CD8-positive, alpha-beta T cell (primary cell): ENCODE measurements at places on chromosomes 1 and 21.
A peak's percentile ranks its signal among the peaks of the same experiment; 100 is the strongest.

DNA sequence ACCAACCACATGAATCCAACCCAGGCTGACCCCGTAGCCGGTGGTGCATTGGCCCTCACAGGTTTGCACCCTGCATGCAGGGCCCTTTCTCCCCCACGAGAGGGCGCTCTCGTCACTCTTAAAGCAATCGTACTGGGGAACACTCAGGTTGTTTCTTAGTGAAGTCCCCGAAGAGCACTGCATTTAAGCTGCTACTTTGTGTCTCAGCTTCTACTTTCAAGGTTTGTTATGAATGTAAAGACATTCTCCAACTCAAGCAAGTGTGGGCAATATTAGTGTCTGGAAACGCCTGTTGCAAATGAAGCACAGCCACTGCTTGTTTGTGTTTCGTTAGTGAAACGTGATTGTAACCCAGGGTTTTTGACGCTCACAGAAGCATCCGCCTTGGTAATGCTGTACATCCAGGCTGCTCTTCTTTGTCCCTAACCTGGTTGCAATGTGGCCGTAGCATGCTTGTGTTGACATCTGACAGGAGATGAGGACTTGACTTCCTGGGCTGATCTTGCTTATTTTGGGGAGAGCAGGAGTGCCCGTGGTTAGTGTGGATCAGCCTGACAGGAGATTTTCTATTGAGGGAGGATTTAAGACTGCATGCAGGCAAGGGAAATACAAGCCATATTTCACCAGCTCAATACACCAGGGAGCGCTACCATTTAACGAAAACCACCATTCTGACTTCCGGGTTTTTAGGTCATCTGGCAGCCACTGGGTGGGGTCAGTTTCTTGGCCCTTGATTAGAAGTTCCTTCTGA is 79.8 kb downstream of the ST6GALNAC3 start:
- peak; percentile 53 for DNase-seq

DNA sequence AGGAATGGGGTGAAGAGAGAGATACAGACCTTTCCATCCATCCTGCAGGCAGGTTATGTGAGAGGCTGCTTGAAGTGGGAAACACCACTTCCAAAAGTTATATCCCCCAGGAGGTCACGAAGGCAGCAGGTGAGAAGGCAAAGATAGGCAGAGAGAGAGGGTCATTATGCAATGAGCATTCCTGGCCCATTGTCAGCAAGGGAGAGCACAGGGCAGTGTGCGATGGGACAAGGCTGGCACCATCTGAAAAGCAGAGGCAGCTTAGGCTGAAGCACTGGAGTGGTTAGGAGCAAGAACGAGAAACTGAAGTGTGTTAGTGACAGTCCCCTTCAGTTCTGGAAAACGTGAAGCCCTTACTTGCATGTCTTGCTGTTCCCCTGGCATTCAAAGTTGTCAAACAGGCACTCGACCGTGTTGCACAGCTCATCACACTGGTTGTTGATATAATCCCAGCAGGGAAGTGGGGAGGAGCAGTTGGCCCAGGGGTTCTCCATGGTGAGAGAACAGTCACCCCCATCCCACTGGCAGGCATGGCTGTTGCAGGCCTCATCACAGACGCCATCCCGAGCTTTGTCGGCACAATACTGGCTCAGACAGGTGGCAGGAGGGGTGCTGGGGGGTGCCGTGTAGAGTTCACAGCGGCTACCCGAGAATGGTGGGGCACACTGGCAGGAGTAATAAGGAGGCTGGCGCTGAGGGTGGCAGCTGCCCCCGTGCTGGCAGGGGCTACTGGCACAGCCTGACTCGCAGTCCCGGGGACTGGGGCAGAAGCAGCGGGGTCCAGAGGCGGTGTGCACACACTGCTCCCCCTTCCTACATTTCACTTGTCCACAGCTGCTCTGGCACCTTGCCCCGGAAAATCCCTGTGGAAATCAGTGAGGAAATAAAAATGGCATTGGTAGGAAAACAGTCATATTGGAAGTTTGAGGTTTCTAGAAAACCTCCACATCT is 28.9 kb upstream of the ADAM30 start:
- no peak for DNase-seq

DNA sequence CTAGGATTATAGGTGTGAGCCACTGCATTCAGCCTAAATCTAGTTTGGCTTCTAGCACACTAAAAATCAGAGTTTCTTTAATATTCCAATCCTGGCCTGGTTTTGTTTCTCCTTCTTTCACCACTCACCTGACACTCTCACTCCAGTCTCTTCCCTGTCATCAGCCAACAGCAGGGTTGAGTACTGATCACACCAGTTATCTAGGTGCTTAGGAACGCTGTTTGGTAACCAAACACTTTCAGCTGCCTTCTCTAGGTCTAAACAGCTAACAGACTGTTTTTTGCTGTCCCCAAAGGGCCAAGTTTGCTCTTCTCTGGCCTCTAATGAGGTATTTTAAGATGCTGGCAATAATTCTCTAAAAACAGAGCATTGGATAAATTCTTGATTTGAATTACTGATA is 17.7 kb upstream of the FRRS1 start:
- DNase-seq = no peak

DNA sequence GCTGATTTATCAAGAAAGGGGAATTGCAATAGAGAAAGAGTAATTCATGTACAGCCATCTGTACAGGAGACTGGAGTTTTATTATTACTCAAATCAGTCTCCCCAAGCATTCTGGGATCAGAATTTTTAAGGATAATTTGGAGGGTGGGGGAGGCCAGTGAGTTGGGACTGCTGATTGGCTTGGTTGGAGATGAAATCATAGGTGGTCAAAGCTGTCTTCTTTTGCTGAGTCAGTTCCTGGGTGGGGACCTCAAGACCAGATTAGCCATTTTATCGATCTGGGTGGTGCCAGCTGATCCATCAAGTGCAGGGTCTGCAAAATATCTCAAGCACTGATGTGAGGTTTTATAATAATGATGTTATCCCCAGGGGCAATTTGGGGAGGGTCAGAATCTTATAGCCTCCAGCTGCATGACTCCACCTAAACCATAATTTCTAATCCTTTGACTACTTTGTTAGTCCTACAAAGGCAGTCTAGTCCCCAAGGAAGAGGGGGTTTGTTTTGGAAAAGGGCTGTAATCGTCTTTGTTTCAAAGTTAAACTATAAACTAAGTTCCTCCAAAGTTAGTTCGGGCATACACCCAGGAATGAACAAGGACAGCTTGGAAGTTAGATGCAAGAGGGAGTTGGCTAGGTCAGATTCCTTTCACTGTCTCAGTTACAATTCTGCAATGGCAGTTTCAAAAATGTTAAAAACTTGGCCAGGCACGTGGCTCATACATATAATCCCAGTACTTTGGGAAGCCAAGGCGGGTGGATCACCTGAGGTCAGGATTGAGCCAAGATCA is 16.9 kb upstream of the RAB3B start:
- no peak for DNase-seq

- no peak for DNase-seq
These were observed 354.6 kb downstream of the PTPRU start for GRCh38 chr1:29590583-29591565.

GRCh38 chr1:43227143-43227764 is 42.5 kb upstream of the TMEM125 start:
- peak; percentile 70 for DNase-seq

DNA sequence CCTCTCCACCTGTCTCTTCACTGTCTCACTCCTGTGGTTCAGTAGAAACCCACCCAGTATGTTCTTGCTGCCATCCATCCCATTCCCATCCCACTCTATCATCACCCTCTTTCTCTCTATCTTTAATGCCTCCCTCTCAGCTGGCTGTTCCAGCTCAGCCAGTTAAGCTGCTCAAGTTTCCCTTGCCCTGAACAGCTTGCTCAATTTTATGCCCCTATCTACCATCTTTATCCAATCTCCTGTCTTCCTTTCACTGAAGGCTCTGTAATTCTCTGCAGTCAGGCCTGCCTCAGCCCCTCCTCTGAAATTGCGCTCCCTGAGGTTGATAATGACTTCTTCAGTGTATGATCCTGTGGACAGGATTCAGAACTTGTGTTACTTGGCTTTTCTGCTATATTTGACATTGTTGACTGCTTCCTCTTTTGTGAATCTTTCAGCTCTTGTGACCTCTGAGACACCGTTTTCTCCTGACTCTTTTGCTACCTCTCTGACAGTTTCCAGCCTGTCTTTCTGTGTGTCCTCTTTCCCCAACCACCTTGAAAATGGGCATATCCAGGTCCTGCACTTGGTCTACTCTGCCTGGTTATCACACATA is 13.9 kb upstream of the BCAR3 start:
- no peak for DNase-seq

- DNase-seq = no peak
These were observed 42.1 kb downstream of the TFF3 start for GRCh38 chr21:42272984-42273600.

DNA sequence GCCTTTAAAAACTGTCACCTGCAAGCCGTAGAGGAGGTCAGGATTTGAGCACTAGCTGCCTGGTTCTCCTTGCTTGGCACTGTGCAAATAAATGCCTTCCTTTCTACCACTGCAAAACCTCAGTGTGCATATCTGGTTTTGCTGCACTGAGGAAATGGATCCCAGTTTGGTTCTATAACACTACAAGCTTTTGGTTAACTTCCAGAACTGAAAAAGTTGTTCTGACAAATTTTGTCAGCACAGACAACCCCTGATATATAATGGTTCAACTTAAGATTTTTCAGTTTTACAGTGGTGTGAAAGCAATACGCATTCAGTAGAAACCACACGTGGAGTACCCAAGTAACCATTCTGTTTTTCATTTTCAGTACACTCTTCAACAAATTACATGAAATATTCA is 29.8 kb upstream of the GALNT2 start:
- no peak for DNase-seq

GRCh38 chr1:178101266-178101630 is 7.3 kb downstream of the RASAL2 start:
- DNase-seq = no peak

- no peak for DNase-seq
These were observed 62.5 kb downstream of the UBIAD1 start for GRCh38 chr1:11335417-11336056.

DNA sequence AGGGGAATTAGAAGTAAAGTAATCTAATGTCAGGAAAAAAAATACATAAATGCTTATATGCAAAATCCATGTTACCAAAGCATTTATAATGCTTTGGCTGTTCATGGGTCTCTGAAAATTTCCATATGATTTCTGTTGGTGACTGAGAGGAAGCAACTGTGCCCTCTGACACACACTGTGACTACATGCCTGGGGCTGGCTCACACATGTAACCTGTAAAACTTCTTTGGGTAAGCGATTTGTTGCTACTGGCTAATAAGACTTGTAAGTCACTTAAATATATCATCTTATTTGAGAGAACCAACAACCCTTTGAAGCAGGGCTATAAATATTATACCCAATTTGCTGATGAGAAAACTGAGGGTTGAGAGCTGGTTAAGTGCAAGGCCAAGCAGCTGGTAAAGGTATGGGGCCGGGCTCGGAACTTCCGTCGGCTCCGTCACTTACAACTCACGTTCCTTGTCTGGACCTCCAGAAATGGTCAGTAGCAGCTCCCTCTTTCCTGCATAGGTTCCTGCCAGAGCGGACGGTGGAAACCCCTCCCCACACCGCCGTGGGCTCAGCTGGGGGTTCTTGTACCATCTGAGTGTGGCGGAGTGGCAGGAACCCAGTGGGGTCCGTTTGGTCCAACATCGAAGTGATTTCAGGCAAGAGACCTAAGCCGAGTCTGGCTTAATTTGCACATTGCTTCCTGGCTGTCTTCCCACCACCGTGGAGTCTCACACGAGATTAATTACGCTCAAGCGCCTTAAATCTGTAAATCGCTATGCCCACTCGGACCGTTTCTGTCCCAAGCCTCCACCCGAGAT is 714 bp downstream of the DFFA start:
- DNase-seq = no peak

DNA sequence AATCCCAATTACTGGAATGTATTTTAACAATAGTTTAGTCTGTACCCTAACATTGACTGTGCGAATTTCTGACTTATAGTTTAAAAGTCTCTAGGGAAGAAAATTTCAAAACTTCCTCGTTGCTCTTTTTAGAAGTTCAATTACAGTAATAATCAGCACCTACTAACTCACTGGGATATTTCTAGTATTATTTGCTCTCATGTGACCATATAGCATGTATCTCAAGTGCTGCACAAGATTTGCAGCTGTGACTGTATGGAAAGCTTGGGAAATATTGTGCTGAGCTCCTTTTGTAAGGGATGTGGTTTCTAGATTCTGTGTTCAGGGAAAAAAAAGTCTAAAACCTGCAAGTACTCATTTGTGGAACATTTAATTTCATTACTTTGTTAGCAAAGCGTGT is 153.1 kb downstream of the ST6GALNAC3 start:
- no peak for DNase-seq

DNA sequence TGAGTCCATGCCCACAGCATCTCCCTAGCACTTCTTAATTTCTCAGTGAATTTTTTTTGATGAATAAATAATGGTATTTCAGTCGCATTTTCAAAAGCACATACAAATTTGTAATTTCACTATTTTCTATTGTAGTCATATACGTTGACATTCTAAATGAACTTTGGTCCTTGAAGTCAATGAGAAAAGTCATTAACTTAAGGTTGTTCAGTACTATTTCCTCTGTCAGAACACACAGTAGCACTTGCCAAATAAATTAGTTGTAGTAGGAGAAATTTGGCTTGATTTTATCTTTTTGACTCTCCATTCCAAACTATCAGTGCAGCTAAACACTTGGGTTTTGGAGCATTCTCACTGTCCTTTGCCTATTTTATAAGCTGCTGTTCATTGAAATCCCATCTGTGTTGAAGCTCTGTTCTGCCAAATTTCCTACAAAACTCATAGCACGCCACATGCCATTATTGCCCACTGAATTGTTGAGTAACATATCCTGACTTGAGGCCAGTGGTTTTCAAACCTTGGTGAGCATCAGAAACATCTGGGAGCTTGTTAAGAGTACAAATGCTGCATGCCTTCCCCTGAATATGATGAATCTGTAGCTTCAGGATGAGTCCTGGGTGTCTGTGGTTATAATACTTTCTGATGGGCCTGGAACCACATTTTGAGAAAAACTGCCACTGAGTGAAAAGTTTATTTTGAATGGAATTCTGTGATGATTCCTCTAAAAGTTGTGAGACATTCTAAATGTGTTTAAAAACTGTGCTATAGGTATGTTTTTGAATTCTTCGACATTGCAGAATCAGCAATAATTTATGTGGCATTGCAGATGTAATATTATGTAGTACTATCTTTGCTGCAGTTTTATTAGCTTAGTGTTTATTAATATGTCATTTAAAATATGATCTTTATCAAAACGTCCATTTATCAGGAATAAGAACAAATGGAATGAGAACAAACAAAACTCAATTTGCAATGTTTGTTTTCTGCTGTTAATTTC is 78.9 kb downstream of the DNM3 start:
- no peak for DNase-seq
